ENCODE measurements at places on chromosomes 11 and 22.

- peak; percentile 74 for DNase-seq
Observed at GRCh38 chr22:22748297-22748743, 103.9 kb downstream of the GGTLC2 start.

GRCh38 chr22:25697181-25697664 lies 44.8 kb upstream of the MYO18B start:
- peak; percentile 9 for DNase-seq

- DNase-seq = peak; percentile 89
Observed at GRCh38 chr11:108647701-108648527, 17.0 kb upstream of the DDX10 start.

- DNase-seq = no peak
Observed at GRCh38 chr11:118476676-118477075, 40.4 kb downstream of the KMT2A start.

DNA sequence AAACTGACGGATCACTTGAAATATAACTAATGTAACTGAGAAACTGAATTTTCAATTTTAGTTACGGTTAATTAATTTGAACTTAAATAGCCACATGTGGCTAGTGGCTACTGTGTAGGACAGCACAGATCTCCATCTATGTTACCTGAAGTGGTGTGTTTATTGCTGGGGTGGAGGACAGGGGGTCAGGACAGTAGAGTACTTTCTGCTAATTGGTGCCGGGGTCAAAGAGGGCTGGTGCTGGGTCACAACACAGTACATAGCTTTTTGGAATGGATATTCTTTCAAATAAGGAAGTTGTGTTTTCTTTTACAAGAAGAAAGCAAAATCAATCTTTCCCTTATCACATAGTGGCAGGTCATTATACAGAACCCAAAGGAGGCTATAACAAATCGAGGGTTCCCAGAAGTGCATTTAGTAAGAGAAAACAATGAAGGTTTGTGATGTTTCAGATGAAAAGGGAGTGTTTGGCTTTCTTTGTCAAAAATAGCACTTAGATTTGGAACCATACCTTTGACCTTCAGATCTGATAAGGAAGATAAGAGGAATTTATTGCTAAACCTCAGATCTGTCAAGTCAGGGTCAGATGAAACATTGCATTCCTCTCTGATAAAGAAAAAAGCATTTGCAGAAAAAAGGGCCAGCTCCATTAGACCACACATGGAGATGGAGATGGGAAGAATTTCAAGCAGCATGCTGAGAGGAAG lies 384.5 kb downstream of the AASDHPPT start:
- DNase-seq = peak; percentile 50

GRCh38 chr11:12270215-12270797 lies 107.1 kb upstream of the PARVA start:
- peak; percentile 35 for DNase-seq

DNA sequence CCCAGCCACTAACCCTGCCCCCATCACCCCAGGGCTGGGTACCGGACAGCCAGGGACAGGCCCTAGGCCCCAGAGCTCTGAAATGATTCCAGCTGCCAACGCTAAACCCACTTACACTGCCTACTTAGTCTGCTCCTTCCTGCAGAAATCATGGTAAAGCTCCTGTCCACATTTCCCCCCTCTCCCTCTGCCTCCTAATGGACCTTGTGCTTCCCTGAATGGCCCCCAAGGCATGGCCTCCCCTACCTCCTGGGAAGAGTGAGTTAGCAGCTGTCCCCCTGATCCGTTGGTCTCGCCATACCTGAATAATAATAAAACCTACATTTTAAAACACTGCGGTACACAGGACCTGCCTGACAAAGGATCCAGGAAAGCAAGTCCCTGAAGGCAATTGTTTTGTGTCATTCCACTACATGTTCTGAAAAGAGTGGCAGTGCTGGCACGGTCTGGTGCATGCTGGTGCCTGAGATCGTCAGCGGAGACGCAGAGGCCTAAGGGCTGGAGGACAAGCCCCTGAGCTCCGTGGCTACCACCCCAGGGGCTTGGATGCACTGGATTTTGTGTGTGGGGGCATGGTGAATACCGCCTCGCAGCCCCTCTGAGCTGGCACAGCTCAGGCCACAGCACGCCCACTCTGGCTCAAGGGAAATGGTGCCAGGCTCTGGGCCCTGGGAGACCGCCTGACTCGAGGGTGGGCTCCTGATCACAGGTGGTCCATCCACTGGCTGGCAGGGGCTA lies 186.3 kb downstream of the CTTN start:
- DNase-seq = no peak

- peak; percentile 48 for DNase-seq
Observed at GRCh38 chr22:23533771-23534191, 46.3 kb downstream of the IGLL1 start.

DNA sequence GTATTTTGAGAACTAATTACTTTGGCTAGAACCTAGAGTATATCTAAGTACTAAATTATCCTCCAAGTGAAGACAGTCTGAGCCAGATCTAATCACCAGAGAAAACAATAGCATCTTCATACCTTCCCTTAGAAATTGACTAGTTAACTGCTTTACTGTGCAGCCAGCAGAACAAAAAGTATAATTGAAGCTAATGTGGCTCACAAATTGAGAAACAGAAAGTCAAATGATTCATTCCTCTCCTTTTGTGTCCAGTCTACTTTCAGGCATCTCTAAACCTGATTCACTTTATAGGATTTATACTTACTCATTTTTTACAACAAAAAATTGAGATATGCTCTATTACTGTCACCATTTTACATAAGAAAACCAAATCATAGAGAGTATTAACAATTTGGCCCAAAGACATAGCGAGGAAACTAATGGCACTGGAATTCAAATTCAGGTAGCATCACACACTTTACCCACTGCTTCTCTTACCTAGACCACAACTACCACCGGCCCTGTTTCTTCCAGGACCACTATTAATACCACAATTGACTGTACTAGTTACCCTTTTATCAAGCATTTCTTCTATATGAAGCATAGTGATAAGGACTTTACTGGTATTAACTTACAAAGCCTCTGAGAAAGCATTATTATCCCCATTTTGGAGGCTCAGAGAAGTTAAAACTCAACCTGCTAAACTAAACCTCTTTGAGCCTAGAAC lies 1402.6 kb upstream of the TENM4 start:
- no peak for DNase-seq

GRCh38 chr22:47196166-47196849 lies 433.9 kb downstream of the TBC1D22A start:
- DNase-seq = no peak

DNA sequence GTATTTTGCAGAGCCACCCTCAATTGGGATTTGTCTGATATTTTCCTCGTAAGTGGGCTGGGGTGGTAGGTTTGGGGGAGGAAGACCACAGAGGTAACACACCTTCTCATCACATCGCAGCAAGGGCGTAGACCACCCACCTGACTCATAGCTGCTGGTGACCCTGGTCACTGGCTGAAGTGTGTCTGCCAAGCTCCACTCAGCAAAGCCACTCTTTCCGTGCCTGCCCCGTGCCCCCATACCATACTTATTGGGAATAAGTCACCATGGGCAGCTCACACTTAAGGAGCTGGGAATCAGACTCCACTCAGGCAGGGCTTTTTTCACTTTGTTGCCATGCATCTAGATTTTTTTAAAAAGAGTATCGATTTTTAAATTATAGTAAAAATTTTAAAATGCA lies 111.6 kb downstream of the PHF21B start:
- DNase-seq = no peak
